Keratinocyte (primary cell): ENCODE measurements at places on chromosomes 3 and 15.

DNA sequence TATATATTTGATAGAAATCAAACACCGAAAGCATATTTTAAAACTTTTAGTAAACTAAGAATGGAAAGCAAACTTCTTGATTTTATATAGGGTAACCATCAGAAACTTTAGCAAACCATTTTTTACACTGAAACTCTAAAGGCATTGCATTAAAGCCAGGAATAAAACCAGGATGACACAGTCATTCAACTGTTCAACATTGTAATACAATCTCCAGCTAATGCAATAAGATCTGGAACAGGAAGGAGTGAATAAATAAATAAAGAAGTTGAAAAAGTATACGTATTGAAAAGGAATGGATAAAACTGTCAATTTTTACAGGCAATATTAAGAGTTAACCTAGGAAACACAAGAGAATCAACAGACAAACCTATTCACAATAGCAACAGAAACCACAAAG is 181.9 kb upstream of the TTC14 start:
- peaks cover 19% of the 10 kb centered on the region for H3K4me1 ChIP-seq
- no peaks in the 10 kb centered on the region for H3K27me3 ChIP-seq
- DNase-seq: no peak
- no peaks in the 10 kb centered on the region for H3K36me3 ChIP-seq

- H3K4me1 ChIP-seq: no peaks in the 10 kb centered on the region
- no peaks in the 10 kb centered on the region for H3K36me3 ChIP-seq
- DNase-seq: no peak
- no peak overlapping the region for H3K4me3 ChIP-seq
Measured at GRCh38 chr3:107920538-107920937, 170.3 kb downstream of the CD47 start.

DNA sequence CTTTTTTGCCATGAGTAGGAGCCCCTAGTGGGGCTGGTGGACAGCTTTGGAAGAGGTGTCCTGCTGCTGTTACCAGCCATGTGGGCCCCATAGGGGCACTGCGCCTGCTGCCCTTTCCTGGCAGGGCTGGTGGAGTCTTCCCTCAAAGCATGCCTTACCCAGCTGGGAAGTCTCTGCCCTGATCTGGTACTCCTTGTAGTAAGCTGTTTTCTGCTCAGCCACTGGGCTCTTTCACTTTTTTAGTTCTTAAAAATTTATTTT is 26.2 kb downstream of the HMCES start:
- DNase-seq: no peak
- no peak overlapping the region for H3K4me3 ChIP-seq

- H3K4me1 ChIP-seq: no peaks in the 10 kb centered on the region
- no peak overlapping the region for H3K27ac ChIP-seq
- no peak overlapping the region for H3K4me3 ChIP-seq
- DNase-seq: no peak
- peaks cover 5% of the 10 kb centered on the region for H3K27me3 ChIP-seq
- H3K36me3 ChIP-seq: no peaks in the 10 kb centered on the region
Measured at GRCh38 chr3:32076566-32076965, 29.9 kb upstream of the GPD1L start.

- H3K4me1 ChIP-seq: peaks cover 24% of the 10 kb centered on the region
- DNase-seq: no peak
- H3K36me3 ChIP-seq: no peaks in the 10 kb centered on the region
- no peak overlapping the region for H3K4me3 ChIP-seq
- peaks cover under 1% of the 10 kb centered on the region for H3K27me3 ChIP-seq
Measured at GRCh38 chr15:60762638-60763037, 283.7 kb upstream of the ICE2 start.

DNA sequence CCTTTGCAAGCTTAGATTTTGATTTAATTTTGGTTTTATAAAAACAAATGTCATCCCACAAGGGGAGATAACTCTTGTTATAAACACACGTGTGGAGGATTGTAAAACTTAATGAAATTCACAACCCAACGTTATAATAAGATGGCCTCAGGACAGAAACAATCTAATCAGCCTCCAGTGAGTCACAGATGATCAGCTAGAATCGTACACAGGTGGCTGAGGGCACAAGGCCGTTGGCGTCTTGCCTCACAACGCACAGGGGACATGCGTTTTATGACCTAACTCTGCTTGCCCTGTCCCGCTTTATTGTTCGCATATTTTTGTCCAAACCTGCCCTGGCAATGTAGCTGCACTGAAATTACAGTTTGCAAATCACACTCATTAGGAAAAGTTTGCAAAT is 121.9 kb upstream of the PDZRN3 start:
- DNase-seq: peak; percentile 57
- H3K4me1 ChIP-seq: peaks cover 11% of the 10 kb centered on the region
- no peak overlapping the region for H3K4me3 ChIP-seq
- H3K36me3 ChIP-seq: no peaks in the 10 kb centered on the region
- H3K27me3 ChIP-seq: no peaks in the 10 kb centered on the region

DNA sequence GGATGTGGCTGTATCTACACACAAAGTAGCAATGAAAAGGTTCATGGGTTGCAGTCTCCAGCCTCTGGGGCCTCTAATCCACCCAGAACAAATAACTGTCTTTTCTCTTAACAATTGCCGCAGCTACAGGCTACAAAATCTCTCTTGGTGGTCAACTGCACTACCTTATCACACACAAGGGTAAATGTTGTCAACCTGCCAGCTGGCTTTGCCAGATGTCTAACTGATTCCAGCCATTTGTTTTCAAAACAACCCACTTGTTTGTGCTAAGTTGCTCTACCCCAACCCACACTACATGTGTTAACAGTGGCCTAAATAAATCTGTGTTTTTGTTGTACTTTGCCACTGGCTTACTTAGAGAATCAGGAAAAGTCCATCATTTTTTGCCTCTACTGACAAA is 447.3 kb downstream of the TAFA4 start:
- H3K27ac ChIP-seq: no peak overlapping the region
- H3K4me1 ChIP-seq: no peaks in the 10 kb centered on the region
- no peak for DNase-seq
- H3K27me3 ChIP-seq: no peaks in the 10 kb centered on the region
- H3K36me3 ChIP-seq: no peaks in the 10 kb centered on the region

- H3K4me1 ChIP-seq: peaks cover 12% of the 10 kb centered on the region
- no peaks in the 10 kb centered on the region for H3K27me3 ChIP-seq
- DNase-seq: no peak
- H3K4me3 ChIP-seq: peak overlapping the region; percentile 75
- no peaks in the 10 kb centered on the region for H3K36me3 ChIP-seq
Measured at GRCh38 chr3:141875893-141876380, 506 bp upstream of the ATP1B3 start.

DNA sequence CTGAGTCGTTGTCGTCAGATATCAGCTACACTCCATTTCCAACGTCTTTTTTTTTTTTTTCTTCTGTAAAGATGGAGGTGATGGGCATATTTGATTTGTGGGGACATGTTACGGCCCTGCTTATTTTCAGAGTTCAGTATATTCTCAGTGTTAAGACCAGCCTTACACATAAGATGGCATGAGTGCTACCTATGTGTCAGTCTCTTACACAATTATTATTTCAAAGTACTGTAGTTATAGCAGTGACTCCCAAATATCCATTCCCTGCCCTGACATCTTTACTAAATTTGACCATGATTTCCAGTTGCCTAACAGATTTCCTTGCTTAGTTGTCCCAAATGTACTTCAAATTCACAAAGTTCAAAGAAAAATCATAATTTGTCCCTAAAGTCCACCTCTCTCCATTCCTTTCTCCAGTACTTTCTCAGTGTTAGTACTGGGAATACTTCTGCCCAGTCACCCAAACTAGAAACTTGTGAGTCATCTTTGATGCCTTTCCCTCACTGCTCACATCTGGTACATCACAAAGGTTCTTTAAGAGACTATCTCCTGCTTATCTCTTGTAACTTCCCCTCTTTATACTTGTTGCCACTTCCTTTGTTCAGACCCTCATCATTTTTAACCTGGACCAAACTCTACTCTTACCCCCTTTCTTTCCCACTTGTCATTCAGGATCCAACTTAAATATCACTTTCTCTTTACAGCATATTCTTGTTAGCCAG is 67.0 kb downstream of the ZNF609 start:
- DNase-seq: no peak
- H3K4me3 ChIP-seq: no peak overlapping the region
- H3K4me1 ChIP-seq: peaks cover 18% of the 10 kb centered on the region
- H3K27ac ChIP-seq: peak overlapping the region; percentile 63
- H3K36me3 ChIP-seq: no peaks in the 10 kb centered on the region
- H3K27me3 ChIP-seq: no peaks in the 10 kb centered on the region

DNA sequence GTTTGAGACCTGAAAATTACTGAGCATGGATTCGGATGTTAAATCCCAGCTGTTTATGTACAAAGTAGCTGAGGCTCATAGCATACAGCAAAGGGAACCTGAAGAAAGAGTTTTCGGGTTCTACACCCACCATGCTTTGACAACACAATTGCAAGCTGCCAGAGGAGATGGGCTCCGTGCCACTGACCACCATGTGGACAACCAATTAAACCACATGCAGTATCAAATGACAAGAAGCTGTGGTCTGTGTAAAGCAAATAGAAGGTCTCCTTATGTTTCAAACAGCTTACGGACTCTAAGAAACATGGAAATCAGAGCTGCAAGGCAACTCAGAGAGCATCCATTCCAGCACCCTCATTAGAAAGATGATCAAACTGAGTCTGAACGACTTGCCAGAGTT is 12.9 kb downstream of the GABRB3 start:
- H3K36me3 ChIP-seq: no peaks in the 10 kb centered on the region
- H3K4me1 ChIP-seq: no peaks in the 10 kb centered on the region
- no peak for DNase-seq
- H3K27ac ChIP-seq: no peak overlapping the region
- no peaks in the 10 kb centered on the region for H3K27me3 ChIP-seq

- DNase-seq: no peak
- no peak overlapping the region for H3K4me3 ChIP-seq
- H3K36me3 ChIP-seq: no peaks in the 10 kb centered on the region
- H3K27ac ChIP-seq: no peak overlapping the region
Measured at GRCh38 chr15:85828874-85829273, 34.1 kb upstream of the KLHL25 start.

DNA sequence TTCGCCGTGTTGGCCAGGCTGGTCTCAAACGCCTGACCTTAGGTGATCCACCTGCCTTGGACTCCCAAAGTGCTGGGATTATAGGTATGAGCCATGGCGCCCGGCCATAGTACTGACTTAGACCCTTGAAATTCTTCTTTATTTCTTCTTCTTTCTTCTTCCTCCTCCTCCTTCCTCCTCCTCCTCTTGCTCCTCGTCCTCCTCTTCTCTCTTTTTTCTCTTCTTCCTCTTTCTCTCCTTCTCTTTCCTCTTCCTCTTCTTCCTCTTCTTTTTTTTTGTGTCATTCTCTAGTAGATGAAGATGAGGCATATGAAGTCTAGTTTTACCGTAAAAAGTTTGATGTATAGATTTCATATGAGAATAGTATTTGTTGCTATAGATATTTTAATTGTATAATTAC is 9.3 kb downstream of the RPL15 start:
- no peaks in the 10 kb centered on the region for H3K36me3 ChIP-seq
- no peak for DNase-seq
- H3K27me3 ChIP-seq: no peaks in the 10 kb centered on the region
- H3K4me1 ChIP-seq: peaks cover 13% of the 10 kb centered on the region
- H3K27ac ChIP-seq: no peak overlapping the region

DNA sequence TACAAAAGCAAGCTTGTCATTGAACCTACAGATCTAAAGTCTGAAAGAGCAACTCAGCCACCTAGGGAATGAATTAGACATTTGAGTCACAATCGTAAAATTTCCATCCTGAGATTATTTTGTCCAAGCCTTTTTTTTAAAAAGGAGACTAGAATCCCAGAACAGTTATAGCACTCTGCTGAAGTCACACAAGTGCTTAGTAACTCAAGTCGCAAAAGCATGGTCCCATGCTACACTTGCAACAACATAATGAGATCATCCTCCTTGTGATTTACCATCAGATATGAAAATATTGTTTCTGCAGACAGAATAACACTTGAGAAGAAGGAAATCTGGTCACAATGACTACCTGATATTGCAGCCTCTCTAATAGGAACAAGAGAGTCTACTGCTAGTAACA is 106.7 kb downstream of the ZIC4 start:
- H3K4me3 ChIP-seq: no peak overlapping the region
- no peak overlapping the region for H3K27ac ChIP-seq
- no peaks in the 10 kb centered on the region for H3K36me3 ChIP-seq
- no peak for DNase-seq
- no peaks in the 10 kb centered on the region for H3K27me3 ChIP-seq
- H3K4me1 ChIP-seq: no peaks in the 10 kb centered on the region

GRCh38 chr3:126996905-126997304 is 14.0 kb downstream of the PLXNA1 start:
- H3K4me3 ChIP-seq: no peak overlapping the region
- no peak overlapping the region for H3K27ac ChIP-seq
- no peak for DNase-seq
